Effector CD8-positive, alpha-beta T cell (primary cell): ENCODE measurements at places on chromosomes 13 and 19.

DNA sequence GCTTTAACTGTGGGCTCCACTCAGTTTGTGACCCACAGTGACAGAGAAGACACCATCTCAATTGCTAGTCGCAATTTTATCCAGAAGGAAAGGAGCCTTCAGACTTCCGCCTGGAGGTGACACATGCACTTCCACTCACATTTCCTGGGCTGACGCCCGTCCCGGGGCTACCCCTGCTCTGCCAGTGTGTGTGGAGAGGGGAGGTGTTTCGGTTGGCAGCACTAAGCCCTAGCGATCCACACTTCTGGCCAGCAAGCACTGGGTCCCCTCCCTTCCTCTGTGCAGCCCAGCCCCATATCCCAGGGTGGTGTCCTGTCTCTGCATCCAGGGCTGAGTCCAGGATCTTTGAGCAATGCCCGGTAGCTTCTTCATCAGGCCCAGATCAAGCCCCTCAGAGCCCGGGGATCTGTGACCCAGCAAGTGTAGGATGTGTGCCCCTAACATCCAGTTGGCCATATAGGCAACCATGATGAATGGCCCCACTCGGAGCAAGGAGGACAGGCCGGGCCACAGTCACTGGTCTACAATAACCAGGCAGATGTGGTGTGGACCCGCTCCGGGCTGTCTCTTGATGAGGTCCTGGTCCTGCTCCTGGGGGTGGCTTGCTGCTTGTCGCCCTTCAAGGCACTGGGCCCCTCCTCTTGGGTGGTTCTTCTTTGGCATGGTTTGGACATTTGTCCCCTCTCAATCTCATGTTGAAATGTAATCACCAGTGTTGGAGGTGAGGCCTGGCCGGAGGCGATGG lies 141.9 kb upstream of the SPACA7 start:
- DNase-seq, result no peak

DNA sequence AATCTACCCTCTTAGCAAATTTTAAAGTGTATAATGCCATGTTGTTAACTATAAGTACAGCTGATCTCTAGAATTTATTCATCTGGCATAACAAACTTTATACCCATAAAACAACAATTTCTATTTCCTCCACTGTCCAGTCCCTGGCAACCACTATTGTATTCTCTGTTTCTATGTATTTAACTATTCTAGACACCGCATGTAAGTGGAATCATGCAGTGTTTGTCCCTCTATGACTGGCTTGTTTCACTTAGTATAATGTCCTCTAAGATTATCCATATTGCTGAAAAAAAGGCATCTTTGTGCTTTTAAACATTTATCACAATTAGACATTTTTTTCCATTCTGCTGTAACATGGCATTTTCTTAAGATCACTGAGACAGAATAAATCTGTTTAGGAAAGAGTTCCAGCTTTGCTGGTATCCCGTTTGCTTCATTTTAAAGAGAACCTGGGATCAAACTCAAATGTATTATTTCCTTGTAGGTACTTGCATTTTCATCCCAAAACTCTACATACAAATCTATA lies 1191.0 kb downstream of the SLITRK5 start:
- DNase-seq, result no peak

DNA sequence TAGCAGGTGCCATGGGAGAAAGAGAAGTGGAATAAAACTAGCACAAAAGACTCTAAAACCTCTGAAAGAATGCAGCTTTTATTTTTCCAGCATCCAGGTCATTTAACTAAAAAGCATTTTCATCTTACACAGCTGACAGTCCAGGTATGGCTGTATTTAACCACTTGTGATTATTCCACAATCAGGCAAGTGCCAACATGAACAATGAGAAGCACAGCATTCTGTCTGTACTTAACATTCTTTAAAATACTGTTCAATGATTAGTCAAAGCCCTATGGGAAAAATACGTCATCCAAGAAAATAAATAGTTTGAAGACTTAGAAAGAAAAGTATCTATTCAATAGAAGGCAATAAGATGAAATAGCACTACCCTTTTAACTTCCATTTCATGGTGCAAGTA lies 246.9 kb downstream of the LIG4 start:
- no peak for DNase-seq

DNA sequence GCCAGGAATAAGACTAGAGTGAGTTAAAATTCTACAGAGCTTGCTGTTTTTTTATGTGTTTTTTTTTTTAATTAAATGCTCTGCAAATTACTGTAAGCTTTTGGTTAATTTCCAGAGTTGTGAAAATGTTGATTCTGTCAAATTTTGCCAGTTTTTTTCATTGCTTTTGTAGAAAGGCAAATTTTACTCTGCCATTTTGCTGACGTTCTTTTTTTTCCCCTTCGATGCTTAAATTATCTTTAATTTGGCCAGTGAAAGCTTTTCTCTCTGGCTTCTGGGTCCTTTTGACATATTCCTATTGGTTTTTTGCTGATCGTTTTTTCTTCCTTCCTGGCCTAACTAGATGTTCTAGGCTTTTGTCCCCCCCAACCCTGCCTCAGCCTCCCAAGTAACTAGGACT lies 23.8 kb upstream of the EVI5L start:
- no peak for DNase-seq

DNA sequence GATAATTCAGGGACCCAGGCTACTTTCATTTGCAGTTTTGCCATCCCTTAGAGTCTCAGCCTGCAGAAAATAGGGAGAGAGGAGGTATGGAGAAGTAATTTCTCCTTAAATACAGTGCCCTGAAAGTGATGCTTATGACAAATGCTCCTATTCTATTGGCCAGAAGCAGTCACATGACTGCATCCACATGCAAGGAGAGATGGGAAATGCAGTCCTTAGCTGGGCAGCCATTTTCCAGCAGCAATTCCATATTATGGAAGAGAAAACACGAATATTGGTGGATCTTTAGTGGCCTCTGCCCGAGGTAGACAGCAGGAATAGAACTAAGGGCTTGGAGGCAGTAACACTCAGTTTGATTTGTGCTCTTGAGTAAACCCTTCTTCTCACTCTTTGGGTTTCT lies 39.4 kb downstream of the VAV1 start:
- DNase-seq, result no peak

DNA sequence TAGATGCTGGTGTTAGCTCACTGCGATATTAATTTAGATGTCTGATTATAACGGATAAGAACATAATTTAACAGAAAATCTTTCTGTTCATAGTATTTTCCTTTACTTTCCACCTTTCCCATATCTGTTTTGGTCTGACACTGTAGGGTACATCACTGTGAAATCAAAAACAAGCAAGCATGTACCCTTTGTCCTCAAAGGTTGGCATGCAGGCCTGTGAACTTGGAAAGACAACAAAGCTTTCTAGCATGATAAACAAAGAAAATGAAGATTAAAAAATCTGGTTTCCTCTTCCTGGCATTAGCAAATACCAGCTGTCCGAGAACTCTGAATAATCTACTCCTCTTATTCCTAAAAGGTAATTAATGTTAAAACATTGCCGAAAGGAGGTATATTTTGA lies 31.6 kb downstream of the THSD1 start:
- no peak for DNase-seq

DNA sequence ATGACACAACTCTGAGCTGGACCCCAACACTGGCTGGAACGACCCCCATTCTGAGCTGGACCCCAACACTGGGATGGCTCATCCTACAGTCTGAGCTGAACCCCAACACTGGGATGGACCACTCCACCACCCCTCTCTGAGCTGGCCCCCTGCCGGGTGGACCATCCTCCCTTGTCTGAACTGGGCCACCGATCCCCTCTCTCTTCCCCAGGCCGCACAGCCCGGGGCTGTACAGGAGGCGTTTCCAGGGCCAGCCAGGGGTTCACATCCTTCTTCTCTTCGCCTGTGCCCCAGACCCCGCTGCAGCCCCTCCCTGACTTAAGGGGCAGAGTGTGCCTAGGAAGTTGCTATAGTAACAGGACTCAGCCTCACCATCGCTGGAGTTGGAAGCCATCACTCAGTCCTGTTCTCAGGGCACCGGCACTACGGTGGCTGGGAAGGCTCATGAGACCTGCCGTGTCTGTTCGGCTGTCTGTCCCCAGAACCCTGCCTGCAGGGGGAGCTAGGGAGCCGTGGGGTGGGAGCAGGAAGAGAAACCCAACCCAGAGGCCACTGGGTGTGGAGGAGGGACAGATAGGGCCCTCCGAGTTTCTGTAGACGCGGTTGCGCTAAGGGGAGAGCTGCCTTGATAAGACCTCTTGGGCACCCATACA lies 3.7 kb downstream of the PRKACA start:
- peak; percentile 44 for DNase-seq

- DNase-seq, result no peak
Measured at GRCh38 chr19:57506163-57506562, 6.4 kb downstream of the ZNF773 start.

DNA sequence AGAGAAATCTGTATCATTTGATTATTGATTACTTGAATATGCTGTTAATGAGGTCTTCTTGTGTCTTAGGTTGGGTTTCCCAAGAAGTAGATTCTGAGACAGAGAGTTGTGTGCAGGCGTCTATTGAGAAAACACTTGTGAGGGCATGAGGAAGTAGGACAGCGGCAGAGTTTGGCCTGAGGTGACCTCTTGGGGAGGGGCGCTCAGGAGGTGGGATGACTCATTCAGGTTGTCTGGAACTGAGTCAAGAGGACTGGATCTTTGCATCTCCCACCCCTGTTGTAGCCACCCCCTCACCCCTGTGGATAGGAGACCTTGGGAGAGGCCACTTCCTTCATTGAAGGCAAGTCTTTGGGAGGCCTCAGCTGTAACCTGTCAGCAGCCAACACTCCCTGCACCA lies 35.2 kb upstream of the WDFY2 start:
- no peak for DNase-seq

- no peak for DNase-seq
Measured at GRCh38 chr13:90420683-90421082, 926.8 kb upstream of the MIR17HG start.
